ENCODE measurements at places on chromosomes 16 and 17.

GRCh38 chr17:79332011-79332554 is 257.5 kb downstream of the ENGASE start:
- DNase-seq = no peak

DNA sequence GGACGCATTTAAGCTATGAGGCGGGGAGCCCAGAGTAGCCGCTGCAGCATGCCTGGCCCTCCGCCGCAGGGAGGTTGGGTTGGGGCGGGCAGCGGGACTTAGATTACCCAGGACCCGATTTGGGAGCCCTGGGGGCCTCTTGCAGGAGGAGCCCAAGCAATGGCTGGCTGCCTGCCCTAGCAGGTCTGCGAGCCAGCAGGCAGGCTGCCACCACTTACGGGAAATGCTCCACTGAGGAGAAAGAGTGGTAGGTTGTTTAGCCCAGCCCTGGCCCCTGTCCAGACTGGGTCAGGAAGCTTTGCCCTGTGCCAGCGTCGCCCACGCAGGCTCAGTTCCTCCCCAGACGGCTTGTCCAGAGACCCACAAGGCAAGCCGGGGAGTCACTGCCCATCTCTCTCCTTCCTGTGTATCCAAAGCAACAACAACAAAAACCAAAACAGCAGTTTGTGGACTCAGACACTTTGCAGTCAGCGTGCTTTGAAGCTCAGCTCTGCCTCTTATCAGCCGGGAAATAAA is 10.3 kb upstream of the TVP23A start:
- no peak for DNase-seq

DNA sequence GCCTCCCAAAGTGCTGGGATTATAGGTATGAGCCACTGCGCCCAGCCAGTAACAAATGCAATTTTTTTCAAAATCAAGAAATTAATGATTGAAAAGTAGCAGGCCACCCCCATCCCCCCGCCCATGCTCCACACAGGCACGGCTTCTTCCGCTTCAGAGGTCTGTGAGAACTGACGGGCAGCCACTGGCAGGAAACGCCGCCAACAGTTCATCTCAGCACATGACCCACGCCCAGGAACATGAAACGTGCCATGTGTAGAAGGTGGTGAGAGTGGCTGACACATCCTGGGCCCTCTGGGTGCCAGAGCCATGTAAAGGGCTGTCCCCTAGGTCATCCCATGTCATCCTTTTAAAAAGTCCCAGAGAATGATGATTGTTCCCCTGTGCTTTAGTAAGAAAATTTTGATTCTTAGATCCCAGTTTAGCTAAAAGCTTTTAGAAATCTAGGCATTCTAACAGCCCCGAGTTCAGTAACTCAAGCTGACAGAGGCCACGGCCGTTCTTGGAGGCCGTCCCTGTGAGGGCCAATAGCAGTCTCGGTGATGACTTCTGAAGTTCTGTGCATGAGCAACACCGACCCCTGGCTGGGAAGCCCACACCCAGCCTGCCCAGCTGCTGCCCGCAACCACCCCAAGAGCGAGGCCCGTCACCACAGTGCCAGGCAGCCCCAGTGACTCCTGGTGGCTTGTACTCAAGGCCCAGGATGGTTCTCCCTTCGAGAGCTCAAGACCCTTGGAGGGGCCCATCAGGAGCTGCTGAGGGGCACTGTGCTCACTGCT is 52.1 kb downstream of the KLHDC4 start:
- no peak for DNase-seq

DNA sequence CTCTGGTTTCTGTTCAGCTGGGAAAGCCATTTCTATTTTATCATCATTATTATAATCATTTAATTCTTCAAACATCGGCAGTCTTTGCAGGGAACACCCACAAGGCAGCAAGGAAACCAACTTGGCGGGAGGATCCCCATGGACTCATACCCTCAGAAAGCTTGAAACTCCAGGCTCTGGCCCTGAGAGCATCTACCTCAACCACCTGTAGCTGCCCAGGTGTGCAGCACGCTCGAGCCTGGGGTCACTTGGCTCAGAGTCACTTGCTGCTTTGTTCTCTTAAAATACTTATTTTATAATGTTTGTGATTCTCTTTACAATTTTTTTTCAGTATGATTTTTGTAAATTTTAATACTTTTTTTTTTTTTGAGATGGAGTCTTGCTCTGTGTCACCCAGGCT is 6.8 kb upstream of the ZNF423 start:
- DNase-seq = no peak
